Immature natural killer cell (primary cell): ENCODE measurements at places on chromosomes 1 and 21. TPM values are rescaled to one million over a fixed set of nuclear protein-coding genes. Genes with fewer than 3 reads are reported as not detected.

DNA sequence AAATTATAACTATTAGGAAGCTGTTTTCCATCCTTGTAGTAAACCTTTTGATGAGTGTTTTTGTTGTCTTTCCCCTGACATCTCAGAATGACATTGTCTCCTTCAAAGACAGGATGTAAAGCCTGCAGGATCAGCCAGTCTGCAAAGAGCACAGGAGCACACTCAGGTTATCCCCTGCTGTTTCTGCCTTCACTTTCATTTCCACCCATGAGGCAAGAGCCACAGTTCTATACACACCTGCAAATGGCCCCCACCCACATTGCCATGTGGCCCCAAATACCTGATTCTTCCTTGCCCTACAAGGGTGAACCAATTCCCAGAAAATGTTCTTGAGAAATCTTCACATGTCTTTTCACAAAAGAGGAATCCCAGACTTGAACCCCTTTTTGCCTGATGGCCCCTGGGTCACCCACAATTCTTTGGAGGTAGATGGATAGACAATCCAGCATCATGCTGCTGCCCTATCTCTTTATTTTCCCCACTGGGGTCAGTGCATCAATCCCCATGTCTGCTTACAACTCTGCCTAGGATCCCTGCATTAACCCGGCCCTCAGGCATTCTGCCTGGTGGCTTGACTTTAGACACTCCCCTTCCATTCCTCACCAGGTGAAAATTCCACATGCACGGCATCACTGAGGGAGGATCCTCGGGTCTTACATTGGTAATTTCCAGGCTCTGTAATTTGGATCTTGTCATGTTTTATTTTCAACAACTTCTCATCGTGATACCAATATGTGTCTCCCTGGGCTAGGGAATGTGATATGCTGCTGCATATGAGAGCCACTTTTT lies 2.6 kb downstream of the FCRL3 start:
- no peak for DNase-seq

- no peak for DNase-seq
Measured at GRCh38 chr1:180435566-180435965, 66.8 kb downstream of the ACBD6 start.

- DNase-seq, result no peak
Measured at GRCh38 chr1:246677842-246678241, 46.4 kb upstream of the SCCPDH start.

GRCh38 chr1:170071378-170071777 lies 3.1 kb downstream of the KIFAP3 start:
- DNase-seq, result no peak

DNA sequence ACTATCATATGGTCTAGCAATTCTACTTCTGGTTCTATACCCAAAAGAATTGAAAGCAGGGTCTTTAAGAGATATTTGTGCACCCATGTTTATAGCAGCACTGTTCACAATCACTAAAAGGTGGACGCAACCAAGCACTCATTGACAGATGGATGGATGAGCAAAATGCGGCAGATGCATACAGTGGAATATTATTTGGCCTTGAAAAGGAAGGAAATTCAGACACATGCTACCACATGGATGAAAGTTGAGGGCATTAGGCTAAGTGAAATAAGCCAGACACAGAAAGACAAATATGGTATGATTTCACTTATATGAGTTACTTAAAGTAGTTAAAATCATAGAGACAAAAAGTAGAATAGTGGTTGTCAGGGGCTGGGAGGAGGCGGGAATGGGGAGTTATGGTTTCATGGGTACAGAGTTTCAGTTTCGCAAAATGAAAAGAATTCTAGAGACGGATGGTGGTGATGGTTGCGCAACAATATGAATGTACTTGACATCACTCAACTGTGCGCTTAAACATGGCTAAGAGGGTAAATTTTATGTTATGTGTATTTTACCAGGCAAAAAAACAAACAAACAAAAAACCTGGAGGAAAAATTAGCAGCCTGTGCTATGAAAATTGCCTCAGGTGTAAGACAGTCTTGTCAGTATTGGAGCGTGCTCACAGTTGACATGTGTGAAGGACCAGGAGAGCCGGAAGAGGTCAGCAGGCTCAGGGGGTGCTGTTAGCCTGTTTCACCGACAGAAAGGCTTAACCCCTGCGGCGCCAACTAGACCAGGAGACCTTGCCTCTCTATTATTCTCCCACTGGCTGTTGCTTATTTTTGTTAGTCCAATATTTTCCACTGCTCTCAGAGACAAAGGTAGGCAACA lies 26.5 kb downstream of the CD247 start:
- DNase-seq, result peak; percentile 80

GRCh38 chr1:229972600-229973296 lies 94.3 kb upstream of the GALNT2 start:
- DNase-seq, result no peak

DNA sequence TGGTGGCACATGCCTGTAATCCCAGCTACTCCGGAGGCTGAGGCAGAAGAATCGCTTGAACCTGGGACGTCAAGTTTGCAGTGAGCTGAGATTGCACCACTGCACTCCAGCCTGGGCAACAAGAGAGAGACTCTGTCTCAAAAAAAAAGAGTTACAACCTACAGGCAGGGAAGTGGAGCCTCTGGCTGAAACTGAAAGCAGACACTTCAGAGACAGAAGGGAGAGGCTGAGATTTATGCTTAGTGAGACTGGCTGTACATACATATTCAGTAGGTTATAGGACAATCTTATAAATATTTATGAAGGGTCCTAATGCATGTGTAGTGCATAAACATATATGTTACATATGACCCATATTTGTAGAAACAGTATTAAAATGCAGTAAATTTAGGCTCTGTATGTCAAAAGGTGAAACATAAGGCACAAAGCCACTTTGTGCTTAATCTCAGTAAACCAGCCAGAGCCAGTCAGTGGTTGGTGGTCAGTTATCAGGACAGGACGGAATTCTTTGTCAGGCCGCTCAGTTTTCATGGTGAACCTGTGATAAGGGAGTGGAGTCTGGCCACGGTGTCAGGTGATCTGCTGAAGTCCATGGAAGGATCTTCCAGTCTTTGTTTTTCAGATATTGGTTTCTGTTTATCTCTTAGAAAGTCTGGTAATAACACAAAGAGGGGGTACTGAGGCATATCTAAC lies 13.7 kb downstream of the RHEX start:
- DNase-seq, result no peak

- peak; percentile 73 for DNase-seq
Measured at GRCh38 chr1:3746830-3747521, 5.3 kb upstream of the CCDC27 start.

DNA sequence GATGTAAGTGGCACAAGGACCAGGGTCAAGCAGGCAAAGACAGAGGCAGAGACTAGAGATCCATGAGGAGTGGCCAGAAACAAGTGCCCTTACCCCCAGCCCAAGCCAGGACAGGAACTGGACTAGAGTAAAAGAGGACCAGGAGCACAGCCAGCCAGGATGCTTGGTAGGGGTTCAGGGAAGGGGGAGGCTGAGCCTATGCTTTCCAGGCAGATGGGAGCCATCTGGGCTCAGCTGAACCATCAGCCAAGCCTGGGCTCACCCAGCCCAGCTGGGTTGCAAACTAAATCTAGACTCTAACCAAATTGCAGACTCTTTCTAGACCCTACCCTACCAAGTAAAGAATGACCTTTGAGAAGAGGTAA lies 15.2 kb downstream of the PDZK1IP1 start:
- no peak for DNase-seq

DNA sequence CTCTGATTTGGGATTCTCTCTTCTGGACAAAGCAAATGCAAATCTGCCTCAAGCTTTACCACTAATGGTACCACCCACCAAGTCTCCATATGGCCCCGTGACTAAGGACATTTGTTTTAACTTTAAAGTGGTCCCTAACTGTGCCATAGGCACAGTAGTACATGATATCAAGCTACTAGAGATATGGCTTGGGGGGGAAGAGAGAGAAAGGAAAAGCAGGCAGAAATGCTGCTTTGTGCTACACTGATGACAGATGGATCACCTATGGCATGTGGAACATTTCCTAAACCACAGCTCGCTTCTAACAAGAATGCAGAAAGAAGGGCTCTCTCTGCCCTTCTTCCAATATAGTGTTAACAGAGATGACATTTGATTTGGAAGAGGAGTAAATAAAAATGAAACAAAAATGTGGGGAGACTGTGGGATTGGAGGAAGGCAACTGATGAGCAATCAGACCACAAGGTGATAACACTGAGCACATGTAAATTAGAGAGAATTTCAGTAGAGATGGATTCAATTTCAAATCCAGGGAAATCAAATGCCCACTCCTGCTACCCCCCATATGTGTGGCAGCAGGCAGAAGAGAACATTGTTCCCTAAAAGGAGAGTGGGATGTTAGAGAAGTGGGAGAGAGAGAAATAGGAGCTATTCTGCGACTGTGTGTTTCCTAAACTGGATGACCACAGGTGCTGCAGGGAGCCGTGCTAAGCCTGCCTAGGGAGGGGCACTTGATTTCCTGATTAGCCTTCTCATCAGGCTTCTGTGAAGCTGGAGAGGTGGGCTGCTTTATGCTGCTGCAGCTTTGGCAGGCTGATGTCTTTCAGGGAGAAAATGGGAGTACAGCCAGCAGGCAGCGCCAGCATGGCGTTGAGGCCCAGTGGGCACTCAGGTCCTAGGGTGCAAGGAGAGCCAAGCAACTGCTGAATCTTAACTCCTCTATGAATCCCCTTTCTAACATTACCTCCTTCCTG lies 75.3 kb downstream of the ZNF648 start:
- no peak for DNase-seq

DNA sequence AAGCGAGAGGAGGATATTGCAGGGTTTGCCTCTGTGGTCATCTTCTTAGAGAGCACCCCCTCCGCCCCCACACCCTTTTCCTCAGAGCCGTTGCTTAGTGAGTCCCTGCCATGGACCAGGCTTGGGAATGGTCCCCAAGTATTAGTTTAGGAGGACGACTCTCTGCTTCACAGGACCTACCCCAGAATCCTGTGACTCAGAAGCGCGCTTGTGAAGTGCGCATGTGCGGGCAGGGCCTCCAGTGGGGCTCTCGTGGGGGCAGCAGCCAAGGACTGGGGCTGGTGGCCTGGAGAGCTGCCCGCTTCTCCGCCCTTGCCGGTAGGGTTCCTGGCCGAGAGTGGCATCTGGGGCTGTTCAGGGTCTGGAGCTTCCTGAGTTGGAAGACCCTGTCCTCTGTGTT lies 37.3 kb upstream of the HMGN1 start:
- no peak for DNase-seq

DNA sequence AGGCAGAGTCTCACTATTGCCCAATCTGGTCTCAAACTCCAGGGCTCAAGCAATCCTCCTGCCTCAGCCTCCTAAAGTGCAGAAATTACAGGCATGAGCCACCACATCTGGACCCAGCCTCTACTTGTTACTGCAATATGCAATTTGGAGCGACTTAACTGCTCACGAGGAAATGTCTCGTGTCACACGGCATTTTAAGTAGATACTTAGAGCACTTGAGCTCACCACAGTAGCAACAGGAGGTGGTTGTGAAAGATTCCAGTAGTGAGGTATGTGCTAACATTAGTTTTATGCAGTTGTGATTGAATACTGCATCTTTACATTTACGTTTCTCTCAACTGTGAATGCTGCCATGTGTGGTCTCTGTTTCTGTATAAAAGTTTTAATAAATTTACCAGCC lies 5.8 kb upstream of the NDUFV3 start:
- no peak for DNase-seq

DNA sequence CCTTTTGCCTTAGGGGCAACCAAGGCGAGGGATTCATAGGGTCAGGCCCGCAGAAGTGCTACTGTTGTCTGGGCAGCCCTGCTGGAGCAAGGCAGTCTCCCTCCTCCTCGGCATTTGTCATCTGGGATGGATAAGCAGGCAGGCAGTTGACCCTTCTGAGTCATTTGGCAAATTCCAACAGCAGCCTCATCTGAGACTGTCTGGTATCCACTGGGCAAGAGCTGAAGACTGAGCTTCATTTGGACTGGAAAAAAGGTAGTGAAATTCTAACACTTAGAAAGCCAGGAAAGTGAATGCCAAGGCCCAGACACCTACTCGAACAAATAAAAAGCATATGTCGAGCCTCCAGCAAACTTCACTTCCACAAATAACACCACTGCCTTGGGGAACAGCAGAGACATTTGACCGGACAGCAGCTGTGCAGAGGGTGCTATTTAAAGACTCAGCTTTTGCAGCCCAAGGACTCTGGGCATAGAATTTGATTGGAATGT lies 4.0 kb upstream of the ZBTB40 start:
- DNase-seq, result no peak

DNA sequence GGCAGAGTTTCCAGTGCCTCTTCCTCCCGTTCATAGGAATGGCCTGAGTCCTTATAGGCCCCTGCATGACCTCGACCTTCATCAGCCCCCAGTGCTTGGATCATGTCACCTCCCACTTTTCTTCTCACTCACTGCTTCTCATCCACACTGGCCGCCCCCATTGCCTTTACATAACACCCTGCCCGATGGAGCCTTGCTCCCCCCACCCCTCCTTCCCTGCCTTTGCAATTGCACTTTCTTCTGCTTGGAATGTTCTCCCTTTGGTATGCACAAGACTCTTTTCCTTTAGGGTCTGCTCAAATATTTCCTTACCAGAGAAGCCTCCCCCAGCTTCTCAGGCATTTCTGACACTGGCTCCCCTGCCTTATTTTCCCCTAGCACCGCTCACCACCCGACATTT lies 125.2 kb upstream of the KCNJ6 start:
- DNase-seq, result no peak

DNA sequence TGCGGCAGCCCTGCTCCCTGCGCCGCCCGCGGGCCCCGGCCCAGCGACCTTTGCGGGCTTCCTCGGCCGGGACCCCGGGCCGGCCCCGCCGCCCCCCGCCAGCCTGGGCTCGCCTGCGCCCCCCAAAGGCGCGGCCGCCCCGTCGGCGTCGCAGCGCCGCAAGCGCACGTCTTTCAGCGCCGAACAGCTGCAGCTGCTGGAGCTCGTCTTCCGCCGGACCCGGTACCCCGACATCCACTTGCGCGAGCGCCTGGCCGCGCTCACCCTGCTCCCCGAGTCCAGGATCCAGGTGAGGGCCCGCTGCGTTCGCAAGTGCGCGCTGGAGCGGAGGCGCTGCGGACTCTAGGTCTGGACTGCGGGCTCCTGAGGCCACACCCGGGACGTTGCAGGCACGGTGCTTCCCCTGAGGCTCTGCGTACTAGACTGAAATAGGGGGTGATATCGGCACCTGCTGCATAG lies 351 bp downstream of the MIXL1 start:
- DNase-seq, result no peak

DNA sequence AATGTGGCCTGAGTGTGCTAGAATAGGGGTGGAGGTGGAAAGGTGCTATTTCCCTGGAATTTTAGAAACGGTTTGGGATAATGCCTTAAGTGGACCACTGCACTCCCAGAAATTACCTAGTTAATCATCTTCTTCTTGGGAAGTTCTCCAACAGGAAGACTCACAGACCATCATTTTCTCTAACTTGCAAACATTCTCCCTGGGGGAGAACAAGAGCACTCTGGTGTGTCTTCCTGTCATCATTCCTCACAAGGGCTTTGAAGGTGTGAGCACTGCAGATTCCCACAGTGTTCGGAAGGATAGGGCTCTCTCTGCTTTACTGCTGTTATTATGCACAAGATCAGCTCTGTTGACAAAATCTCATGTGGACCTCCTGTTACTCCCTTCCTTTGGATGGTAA lies 54.9 kb upstream of the TSPAN2 start:
- DNase-seq, result no peak

GRCh38 chr1:205961405-205961804 lies 18.1 kb upstream of the SLC26A9 start:
- DNase-seq, result no peak

- no peak for DNase-seq
Measured at GRCh38 chr1:199856216-199856780, 171.2 kb upstream of the NR5A2 start.

The MLLT11 gene
- polyA plus RNA-seq, result 7.9 TPM

The NR5A2 gene
- polyA plus RNA-seq, result not detected

The BLACAT1 gene
- polyA plus RNA-seq, result not detected

The HTR6 gene
- not detected for polyA plus RNA-seq

The PTP4A2 gene
- 552 TPM for polyA plus RNA-seq

The S100A9 gene
- polyA plus RNA-seq, result 86.0 TPM

The CELA2B gene
- polyA plus RNA-seq, result not detected

The ETV3L gene
- not detected for polyA plus RNA-seq
